Left forelimb (tissue), 1 donor: ENCODE measurements at places on chromosomes 6 and 20.

DNA sequence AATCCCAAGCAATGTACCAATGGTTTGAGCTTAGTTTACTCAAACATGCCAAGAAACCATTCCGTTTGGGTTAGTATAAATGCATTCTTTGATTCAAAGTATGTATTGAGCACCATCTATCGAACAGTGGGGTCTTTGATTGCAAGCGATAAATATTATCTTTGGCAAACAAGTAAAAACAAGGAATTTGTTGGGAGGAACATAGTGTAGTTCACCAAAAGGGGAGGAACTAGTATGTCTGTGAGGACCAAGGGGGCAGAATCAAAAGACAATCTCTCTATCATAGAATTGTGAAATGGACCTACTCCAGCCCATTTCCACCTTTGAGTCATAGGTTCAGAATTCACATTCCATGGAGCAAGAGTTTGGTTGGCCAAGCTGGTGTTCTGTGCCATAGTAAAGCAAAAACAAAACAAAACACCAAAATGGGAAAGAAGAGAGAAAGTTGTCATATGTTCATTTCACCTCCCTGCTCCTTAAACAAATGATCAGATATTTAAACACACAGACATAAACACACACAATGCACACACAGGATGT lies 266.0 kb downstream of the TSHZ2 start:
- DNase-seq: no peak

GRCh38 chr6:137646484-137646883 lies 152.3 kb upstream of the OLIG3 start:
- no peak for DNase-seq

DNA sequence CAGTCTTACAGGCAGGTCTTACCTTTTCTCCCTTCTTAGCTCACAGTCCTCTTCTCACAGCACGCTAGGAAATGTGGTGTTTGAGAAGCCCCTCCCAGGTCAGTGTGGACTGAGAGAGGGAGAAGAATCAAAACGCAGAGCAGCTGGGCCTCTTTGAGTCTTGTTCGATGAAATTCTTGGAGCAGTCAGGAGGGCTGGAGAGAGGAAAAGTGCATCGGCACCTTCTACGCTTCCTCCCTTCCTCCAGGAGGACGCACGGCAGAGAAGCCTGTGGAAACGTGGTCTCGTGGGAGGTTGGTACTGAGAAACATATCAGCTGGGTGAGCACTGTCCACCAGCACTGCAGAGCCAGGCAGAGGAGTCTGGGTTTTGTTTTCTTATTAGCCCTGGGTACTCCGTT lies 52.7 kb downstream of the TXLNB start:
- DNase-seq: no peak

DNA sequence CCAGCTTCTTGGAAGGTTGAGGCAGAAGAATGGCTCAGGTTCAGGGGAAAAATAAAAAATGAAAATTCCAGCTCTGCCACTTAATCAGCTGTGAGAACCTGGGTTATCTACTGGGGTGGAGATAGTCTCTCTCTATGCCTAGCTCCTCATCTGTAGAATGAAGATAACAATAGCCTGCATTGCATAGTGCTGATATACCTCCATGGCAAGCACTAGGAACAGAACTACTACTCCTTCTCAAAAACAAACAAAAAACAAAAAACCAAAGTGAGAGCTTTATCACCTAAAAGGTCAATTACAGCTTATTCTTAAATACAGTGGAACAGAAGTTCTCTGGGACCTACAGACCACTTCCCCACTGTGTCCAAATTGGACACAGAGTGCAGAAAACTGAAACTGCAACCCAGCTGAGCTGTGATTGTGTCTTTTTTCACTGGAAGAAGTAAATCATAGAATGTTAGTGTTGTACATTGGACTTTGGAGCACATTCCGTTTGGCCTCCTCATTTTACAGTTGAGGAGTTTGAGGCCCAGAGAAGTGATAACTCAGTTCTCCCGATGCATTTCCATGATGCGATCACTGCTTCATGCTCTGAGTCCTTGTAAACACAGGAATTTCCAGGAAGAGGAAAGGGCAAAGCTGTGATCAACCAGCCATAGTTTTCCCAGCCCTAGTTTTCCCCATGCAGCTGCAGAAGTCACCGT lies 23.3 kb downstream of the MTFR2 start:
- no peak for DNase-seq

- DNase-seq: no peak
Measured at GRCh38 chr6:42569102-42570028, 5.5 kb downstream of the UBR2 start.

- DNase-seq: no peak
Measured at GRCh38 chr6:150269130-150269856, 99.5 kb upstream of the IYD start.

GRCh38 chr6:154509421-154510143 lies 903 bp downstream of the CNKSR3 start:
- DNase-seq: peak; percentile 72

GRCh38 chr6:75368864-75369402 lies 84.3 kb upstream of the TMEM30A start:
- DNase-seq: no peak

GRCh38 chr6:29005183-29005885 lies at the start of gene ZNF311:
Gene ZNF311 (minus strand): TSS chr6:29005315. CDS start chr6:29003954, 1,361 bp downstream.
- DNase-seq: peak; percentile 81

DNA sequence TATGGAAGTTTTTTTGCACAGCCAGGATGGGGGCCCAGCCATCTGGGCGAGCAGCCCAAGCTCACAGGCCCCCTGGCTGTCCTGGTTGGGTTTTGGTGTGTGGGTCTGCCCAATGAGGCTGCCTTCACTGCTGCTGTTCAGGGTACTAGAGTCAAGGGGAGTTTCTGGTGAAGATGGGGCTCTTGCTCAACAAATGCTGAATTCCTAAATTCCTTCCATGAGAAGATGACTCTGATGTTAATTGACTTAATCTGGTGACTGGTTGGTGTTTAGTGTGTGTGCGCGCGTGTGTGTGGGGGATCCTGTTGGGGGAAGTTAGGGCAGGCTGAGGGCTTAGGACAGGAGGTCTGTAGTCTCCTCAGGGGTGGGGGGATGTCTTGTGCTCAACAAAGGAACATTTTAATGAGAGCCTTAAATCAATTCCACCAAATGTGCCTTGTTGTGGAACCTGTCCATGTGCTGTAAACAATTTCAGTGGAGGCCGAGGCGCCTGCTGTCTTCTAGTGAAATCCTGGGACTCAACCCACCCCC lies 1.9 kb downstream of the PTK7 start:
- DNase-seq: no peak

DNA sequence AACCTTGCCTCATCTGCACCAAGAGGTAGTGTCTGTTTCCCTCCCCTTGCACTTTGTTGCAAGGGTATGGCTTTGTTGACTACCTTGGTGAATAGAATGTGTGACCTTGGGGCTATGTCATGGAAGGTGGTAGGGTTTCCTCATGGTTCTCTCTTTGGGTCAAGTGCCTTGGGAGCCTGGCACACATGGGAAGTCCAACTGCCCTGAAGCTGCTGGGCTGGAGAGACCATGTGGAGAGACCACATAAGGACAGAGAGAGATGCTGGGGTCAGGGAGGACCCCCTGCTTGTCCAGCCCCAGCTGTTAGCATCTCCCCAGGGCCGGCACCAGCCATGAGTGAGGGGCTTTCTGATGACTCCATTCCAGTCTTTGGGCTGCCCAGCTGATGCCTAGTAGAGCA lies 95.5 kb upstream of the PAX1 start:
- no peak for DNase-seq

- no peak for DNase-seq
Measured at GRCh38 chr20:52624281-52624680, 347.9 kb upstream of the TSHZ2 start.

DNA sequence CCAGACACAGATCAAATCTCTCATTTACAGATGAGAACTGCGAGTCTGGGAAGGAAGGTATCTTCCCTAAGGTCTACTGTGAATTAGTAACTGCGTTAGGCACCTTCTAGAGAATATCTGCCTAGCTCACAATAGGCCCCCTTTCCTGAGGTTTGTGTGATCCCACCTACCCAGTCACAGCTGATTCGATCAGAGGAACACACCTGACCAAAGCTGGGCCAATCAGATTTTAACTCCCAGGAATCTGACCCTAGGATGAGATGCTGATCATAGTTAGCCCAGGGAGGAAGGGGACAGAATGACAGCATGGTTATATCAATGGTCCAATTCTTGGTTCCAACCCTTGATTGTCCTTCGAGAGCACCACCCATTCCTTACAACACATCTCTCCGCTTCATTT lies 7.4 kb upstream of the CCDC167 start:
- DNase-seq: no peak

DNA sequence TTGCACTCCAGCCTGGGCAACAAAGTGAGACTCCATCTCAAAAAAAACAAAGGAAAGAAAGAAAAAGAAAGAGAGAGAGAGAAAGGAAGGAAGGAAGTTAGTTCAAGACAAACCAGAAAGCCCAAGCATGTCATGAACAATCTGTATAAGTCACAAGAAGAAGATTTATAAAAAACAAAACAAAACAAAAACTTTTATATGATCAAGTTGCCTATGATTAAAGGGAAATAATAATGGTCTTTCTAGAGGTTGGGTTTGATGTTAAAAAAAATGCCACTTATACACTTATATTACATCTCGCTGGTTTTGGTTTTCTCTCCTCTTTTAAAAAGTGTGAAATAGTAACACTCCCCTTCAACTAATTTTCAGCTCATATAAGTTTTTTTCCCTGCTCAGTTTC lies 146.2 kb upstream of the CARMIL1 start:
- DNase-seq: no peak

DNA sequence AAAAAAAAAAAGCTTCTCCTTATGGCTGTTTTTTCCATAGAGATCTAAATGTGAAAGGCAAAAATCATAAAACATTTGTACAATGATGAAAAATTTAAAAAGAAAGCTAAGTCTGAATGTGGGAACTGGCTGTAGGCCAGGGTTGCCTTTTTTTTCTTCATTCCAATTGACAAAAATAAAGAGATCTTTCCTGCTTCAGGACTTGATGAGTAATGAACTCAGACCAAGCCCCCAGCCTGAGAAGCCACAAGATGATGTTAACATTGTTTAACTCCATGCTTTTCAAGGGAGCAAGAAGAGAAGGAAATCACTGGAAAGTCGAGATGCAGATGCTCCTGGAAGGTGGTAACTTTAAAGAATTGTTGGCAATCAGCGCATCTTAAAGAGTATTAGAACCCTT lies 41.4 kb downstream of the TRMT6 start:
- no peak for DNase-seq

DNA sequence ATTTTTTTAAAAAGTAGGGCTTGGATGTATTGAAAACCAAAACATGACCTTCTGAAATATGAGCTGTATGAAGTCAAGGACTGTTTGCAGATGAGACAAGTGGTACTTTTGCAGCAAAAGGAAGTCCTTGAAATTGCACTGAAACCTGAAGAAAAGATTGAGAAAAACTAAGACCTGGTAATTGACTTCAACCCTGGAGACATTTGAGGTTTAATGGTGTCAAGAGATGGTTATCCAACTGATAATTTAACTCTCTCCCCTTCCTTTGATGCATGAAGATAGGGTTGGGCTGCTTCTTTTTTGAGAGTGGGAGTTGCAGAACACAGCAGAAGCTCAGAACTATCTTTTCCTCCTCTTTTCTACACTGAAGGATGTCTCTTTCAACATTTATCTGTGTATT lies 180.9 kb upstream of the DTNBP1 start:
- no peak for DNase-seq

GRCh38 chr6:128882991-128883611 lies at the start of gene LAMA2:
Gene LAMA2 (plus strand): TSS chr6:128883138. CDS start chr6:128883246, 108 bp downstream.
- peak; percentile 92 for DNase-seq

DNA sequence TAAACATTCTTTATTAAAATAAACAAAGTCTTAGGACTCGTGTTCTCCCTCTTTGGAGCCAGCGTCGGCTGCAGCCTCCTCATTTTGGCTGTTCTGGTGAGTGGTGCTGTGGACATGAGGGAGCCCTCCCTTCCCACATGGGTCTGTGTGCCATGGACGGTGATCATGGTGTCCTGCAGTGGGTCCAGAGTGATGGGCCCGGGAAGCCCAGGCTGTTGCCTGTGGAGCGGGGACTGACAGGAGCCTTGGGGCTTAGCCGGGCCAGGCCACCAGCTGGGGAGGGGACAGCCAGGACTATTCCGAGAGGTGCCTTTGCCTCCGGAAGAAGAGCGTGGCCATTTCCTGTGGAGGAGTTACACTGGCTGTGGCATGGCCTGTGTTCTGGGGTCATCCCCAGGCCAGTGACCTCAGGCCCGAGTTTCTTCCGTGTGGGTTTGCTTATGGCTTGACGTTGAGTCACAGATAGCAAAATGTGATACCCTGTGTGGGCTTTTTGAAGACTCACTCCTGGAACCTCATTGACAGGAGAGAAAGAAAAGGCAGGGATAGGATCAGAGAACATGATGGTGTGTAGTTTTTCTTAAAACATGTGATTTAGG lies 153.4 kb downstream of the DTNBP1 start:
- DNase-seq: no peak

DNA sequence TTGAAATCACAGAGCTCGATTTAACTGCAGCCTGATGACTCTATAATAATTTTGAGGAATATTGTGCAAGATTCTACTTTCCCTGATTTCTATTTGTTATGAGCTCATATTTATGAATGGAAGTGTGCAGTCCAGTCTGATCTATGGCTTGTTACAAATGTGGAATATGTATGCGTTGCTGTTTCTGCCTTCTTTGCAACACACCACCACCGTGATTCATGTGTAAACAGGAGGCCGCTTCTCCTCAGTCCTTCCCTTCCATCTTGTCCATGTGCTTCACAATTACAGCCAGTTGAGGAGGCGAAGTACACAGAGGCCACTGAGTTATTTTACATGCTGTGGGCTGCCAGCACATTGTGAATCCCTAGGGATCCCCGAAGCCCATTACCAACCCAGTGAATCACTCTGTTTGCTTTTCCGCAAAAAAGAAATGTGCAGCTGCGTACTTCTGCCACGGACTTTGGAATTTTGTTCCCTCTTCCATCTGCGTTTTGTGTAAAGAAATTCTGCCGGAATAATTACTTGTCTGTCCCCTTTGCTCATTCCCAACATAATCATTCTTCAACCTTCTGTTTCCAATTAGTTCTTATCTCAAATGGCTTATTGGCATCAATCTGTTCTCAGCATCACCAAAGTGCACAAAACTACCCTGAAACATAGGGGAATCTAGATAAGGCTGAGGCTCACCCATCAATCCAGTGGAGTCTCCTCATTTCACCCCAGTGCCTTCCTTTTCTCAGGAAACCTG lies 551.6 kb upstream of the CITED2 start:
- DNase-seq: no peak
